GM10248 (cell line): ENCODE measurements at places on chromosomes 11 and 22.

DNA sequence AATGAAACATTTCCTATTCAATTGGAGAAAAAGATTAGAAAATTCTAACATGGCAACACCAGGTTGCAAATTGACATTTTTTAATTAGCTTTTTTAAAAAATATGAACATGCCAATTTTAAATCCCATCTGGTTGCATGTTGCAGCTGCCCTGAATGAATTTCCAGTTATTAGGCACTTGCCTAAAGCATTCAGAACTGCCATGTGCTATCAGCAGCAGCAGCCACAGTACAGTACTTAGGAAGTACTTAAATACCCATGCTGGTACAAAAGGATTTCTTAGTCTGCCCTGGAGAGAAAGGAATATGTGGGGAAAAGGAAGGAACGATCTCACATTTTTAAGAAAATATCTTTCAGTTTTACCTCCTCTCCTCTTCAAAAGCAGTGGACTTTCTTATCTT is 46.2 kb downstream of the FAM168A start:
- no peak for DNase-seq

GRCh38 chr22:30556388-30556787 is 9.8 kb upstream of the SEC14L6 start:
- DNase-seq, result no peak

DNA sequence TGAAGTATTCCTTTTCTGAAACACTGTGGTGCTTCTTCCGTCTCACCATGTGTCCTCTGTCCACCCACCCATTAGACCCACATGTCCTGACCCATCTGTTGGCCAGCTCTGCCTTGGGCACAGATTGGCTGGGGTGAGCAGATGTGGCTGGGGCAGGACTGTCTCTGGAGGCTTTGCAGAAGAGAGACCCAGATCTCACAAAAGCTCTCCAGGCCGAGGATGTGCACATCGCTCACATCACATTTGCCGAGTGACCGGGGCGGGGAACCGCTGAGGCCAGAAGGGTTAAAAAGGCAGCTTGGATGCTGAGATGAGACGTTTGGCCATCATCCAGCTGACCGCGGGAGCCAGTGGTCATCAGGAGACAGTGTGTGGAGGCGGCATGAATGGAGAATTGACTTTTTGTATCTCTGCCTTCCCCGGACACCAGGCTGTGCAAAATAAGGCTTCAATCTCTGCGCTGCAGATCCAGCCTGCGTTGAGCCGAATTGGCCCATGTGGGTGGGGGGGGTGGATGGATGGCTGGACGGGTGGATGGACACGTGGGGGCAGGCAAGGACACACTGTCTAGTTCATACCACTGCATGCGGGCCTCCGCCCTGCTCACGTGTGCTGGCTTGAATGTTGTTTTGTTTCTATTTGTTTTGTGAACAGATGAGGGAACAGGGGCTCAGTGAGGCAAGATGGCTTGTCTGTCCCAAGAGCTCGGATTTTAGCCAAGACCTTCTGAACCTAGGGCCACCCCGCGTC is 6.1 kb downstream of the IFITM10 start:
- DNase-seq, result no peak

- DNase-seq, result no peak
These were observed 57.6 kb downstream of the USP47 start for GRCh38 chr11:11899401-11899800.

DNA sequence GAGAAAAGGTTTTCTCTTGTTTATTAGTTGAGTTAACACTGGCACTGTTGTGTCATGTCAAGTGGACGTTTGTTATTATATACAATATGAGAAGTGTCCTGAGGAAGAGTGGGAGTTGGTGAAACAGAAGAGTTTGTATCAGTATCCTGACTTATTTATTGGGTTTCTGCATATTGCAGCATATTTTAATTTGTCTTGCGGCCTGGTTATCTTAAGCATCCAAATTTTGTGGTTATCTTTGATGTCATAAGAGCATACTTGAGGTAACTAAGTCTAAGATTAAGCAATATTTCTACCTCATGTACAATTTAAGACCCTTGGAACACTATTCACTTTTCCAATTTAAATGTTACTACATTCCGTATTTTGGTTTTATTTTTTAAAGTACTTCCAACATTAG is 103.5 kb downstream of the DDX10 start:
- no peak for DNase-seq

- no peak for DNase-seq
These were observed 363.7 kb upstream of the ISX start for GRCh38 chr22:34702279-34702678.
